RPMI8226 (cell line): ENCODE measurements at places on chromosomes 16 and 17.

GRCh38 chr17:1192911-1193699 is 13.3 kb upstream of the ABR start:
- no peak for DNase-seq

DNA sequence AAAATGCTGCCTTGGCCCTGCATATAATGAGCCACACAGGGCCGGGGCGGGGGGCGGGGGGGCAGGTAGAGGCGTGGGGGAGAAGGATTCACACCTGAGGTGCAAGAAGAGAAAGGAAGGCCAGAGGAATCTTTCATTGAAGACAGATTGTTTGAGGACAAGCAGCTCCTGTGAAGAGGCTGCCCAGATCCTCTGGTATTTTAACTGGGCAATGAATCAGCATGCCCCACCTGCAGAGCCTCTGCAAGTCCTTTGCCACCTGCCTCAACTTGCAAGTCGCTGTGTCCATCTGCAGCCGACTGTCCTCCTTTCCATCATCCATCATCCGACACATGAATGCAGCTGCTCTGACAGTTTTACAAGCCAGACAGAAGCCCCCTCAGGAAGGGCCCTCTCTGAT is 1.2 kb upstream of the SOST start:
- DNase-seq, result peak; percentile 16

DNA sequence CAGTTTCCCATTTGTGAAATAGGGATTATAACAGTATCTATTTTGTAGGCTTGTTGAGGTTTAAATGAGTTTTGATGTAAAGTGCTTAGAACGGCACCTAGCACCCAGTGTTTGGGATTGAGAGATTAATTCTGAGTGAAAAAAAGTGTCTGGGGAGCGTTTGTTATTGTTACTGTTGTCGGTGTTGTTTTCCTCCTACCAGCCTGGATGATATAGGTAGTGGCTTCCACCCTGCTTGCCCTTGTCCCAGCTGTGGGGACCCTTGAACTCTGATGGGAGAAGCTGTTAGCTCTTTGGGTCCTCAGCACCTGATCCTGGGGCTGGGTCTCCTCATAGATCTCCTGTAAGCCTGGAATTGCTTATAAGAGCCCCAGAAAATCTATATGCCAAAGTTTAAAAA is 4.9 kb downstream of the FMNL1 start:
- peak; percentile 16 for DNase-seq

DNA sequence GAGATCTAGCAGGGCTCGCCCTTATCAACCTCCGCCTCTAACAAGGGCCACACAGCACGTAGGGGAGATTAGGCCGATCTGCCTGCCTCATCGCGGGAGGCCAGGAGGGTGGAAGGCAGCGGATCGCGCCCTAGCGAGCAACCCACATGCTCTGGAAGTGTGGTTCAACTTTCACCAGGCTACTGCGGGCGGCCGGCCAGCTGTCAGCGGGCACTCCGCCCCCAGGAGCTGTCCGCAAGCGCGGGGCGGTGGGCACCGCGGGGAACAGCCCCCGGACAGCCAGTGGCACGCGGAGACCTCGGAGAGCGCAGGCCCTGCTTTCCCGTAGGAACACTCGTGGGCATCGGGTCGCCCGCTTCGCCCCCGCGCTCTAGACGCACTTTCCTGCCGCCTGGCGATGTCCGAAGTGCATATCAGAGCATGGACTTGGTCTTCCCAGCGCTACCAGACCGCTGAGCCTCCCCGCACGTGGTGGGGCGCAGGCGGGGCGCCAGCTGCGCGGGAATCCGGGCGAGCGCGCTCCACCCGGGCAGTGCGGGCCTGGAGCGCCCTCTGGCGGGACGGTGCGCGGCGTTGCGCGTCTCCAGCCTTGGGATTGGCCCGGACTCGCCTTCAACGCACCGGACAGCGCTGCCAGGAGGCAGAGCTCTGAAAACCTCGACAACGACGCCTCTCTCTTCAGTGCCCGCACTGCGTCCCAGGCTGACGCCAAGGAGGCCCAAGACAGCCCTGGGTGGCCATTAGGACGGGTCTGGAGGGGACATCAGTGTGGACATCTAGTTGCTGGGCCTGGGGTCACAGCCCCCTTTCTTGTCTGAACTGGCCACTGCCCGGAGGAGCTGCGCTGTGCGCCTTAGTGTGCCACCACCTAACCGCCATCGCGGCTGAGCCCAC is 3.6 kb upstream of the ZNHIT3 start:
- DNase-seq, result peak; percentile 84

GRCh38 chr17:72733619-72734282 is 358.7 kb downstream of the SLC39A11 start:
- DNase-seq, result no peak

DNA sequence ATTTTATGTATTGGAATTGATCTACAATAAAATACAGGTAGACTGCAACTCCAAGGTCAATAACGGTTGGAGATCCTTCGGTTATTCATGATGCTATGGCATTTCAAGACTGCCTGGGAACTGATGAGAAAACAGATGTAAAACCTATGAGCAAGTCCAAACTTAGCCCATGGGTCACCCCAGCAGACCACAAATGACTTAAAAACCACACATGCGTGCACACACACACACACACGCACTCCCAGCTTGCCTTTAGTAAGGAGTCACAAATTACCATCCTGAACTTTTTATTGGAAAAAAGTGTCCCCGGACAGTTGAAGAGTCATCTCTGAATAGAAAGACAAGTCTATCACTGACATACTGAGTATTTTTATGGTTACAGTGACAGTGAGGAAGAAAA is 26.7 kb downstream of the TRIM25 start:
- DNase-seq, result no peak

DNA sequence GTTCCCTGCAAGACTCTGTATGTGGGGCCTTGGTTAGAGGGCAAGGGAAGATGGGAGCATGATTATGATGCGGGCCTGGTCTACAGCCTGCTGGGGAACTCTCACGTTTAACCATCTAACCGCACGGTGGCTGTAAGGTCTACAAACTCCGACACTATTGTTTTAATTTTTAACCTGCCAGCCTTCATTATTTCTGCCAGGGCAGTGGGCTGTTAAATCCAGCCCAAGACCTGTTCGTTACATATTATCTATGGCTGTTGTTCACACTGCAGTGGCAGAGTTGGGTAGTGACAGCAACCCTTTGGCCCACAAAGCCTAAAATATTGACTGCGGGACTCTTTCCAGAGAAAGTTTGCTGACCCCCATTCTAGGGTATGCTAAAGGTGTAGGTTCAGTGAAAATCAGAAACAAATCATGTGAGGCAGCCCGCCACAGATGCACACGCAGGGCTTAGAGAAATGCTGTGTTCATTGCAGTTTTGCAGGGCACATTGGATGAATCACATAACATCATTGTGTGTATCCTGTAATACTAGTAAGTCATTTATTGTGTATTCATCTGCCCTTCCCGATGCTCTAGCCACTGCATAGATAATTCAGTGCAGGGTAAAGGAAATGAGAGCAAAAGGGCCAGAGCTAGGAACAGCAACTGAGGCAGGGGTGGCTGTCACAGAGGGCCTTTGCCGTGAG is 14.3 kb downstream of the SNX29 start:
- DNase-seq, result no peak

DNA sequence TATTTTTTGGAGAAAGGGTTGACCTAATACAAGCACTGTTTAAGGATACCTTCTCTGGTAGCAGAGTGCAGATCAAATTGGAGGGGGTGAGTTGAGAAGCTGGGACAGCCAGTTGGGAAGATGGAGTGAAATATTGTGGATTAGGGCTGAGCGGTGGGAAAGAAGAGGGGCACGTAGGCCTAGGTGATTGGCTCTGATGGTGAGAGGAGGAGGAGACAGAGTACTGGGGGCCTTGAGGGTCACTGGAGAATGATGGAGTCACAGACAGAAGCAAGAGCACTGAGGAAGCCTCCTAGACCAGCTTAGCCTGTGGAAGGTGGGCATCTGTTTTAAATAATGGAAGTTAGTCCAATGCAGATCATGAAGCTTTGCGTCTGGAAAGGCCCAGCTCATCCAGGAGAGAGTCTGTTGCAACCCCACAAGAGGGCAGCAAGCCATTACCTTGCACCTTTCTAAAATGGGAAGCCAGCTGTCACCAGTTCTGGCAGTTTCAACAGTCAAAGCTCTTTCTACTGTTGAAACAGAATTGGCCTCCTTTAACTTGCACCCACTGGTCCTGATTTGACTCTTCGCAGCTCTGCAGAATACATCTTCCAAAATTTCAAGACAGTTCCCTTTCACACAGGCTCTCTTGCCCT is 11.8 kb downstream of the SLC9A5 start:
- peak; percentile 85 for DNase-seq

GRCh38 chr16:71473891-71474290 is 11.8 kb upstream of the ZNF23 start:
- no peak for DNase-seq

DNA sequence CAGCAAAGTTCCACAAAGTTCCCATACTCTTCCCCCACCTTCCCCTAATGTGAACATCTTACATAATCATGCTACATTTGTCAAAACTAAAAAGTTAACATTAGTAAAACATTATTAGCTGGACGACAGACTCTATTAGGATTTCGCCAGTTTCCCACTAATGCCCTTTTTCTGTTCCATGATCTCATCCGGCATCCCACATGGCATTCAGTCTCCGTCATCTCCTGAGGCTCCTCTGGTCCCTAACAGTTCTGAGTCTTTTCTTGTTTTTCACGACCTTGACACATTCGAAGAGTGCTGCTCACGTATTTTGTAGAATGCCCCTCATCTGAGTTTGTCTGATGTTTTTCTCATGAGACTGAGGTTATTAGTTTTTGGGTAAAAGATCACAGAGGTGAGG is 8.8 kb upstream of the MPRIP start:
- DNase-seq, result no peak

DNA sequence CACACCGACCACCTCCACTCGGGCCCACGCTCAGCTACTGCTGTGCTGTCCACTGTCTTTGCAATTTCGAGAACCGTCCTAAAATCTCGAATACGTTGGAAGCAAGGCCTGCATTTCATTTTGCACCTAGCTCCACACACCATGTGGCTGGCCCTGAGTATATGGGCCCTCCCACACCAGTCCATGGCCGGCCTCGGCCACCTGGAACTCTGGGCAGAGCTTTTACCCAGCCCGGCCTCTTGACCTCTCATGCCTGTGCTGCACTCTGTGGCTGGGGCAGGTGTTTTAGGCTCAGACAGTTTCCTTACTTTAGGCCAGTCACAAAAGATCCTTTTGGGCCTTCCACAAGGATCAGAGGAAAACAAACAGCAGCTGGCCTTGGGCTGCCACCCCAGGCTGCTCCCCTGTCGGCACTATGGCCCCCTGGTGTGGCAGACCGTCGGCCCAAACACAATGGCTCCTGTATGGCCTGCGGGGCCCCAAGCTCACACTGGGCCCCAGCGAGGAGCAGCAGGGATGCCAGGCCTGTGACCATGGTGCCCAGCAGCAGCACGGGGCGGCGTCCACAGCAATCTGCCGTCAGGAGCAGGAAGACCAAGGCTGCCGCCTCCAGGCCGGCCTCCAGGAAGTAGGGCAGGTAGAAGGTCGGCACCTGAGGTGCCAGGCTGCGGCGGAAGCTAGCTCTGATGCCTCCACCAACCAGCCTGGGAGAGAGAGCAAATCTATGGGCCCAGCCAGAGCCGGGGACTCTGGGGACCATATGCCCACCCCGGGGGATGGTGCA is 2.5 kb downstream of the SLC22A31 start:
- no peak for DNase-seq

- DNase-seq, result no peak
These were observed 13.0 kb downstream of the NMRAL1 start for GRCh38 chr16:4461250-4462085.

DNA sequence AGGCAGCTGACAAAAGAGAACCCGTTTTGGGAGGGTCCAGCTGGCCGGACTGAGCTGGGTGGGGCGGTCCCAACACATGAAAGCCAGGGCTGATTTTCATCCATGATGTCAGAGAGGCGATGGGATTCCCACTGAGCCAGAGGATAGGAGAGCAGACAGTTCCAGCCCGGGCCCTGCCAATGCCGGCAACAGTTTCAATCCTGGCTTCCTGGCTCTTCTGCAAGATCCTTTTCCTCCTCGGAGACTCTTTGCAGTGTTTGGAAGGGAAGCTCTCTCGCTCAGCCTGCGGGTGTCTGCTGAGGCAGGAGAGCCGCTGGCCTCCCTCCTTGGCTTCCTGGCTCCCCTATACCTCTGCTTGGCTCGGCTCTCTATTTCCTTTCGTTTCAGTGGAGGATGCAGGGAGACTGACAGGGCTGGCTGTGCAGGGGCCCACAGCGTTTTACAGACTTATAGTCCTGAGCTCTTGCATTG is 145.5 kb upstream of the SOX9 start:
- no peak for DNase-seq

DNA sequence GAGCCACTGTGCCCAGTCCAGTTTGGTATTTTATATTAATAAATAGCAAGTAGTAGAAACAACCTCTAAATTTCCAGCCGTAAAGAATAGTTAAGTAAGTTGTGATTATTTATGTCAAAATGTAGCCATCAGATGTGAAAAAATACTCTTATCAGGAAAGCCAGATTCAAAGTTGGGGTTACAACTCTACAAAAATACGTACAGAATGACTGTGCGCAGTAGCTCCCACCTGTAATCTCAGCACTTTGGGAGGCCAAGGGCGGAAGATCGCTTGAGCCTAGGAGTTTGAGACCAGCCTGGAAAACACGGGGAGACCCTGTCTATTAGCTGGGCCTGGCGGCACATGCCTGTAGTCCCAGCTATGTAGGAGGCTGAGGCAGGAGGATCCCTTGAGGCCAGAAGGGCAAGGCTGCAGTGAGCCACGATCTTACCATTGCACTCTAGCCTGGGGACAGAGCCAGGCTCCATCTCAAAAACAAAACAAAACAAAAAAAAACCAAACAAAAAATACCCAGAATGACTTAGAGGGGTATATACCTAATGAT is 1.7 kb downstream of the PDP2 start:
- no peak for DNase-seq

DNA sequence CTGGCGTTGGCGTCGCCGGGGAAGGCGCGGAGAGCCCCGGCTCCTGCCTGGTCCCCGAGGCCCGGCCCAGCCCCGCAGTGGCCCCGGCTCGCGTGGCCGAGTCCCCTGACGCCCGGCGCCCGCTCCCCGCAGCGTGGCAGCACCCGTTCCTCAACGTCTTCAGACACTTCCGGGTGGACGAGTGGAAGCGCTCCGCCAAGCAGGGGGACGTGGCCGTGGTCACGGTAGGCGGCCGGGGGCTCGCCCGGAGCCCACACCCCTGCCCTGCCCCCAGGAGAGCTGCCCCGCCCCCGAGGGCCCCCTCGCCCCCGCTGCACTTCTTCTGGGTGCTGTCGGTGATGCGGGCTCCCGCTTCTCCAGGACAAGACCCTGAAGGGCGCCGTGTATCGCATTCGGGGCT is 466 bp downstream of the WDR90 start:
- DNase-seq, result peak; percentile 61

DNA sequence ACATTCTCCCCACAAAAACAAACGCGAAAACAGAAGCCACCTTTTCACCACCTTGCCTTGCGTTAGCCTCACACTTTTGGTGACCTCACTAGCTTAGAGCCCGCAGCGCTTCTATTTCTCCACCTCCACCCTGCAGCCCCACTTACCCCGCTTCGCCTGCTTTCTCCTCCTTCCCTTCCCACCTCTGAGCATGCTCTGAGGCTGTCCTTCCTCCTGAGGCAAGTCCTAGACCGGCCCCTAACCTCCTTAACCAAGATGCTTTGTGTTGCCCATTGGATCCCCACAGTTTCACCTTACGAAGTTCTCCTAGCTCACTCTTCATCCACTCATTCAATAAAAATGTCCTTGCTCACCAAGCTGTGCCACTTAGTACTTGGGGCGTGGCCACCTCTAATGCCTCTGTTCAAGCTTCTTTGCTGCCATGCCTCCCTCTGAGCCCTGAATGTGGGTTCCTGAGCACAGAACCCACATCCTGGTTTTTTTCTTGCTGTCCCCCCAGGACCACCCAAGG is 1.3 kb downstream of the GNGT2 start:
- DNase-seq, result no peak

GRCh38 chr17:12599186-12599920 is 66.3 kb upstream of the MYOCD start:
- no peak for DNase-seq
